ENCODE measurements at places on chromosomes 7 and 10.

DNA sequence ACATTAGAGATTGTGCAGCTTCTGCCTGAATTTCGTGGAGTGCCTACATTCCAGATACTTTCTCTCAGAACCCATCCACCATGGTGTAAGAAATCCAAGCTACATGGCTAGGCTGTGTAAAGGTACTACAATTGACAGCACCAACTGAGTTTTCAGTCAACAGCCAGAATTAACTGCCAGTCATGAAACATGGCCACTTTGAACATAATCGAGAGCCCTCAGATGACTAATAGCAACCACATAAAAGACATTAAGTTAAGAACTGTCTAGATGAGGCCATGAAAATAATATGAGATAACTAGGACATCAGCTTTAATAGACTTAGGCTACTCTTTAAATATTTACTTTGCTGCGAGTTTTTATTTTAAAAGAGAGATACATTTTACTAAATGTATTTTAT, 1106.8 kb upstream of the LRRTM3 start:
- DNase-seq = no peak

DNA sequence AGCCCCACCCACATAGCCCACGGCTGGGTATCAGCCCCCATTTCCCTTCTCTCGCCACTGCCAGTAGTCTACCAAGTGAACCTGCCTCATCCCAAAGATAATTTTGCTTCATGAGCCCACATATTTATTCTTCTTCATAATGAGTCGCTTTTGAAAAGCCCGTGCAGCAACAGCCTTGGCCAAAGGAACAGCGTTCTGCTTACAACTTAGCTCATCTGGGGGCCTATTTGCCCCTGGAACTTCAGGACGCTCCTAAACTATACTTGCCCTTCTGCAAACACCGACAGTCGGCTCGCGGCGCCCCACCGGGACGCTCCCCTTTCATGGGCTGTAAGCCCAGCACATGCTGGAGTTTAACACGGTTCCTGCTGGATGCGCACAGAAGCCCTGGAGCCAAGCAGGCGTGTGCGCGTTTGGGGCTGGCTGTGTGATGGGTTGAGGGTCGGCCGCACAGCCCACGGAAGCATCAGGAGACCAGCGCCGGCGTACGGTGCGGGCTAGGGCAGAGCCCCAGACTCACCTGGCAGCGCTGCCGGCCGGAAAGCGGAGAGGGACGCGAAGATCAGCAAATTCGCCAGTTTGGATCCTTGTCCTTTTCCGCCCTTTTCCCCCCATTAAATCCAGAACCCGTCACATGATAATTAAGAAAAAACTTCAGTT, 370 bp downstream of the TMEM60 start:
- DNase-seq = no peak

GRCh38 chr7:141339603-141340002, 211.6 kb upstream of the AGK start:
- no peak for DNase-seq

DNA sequence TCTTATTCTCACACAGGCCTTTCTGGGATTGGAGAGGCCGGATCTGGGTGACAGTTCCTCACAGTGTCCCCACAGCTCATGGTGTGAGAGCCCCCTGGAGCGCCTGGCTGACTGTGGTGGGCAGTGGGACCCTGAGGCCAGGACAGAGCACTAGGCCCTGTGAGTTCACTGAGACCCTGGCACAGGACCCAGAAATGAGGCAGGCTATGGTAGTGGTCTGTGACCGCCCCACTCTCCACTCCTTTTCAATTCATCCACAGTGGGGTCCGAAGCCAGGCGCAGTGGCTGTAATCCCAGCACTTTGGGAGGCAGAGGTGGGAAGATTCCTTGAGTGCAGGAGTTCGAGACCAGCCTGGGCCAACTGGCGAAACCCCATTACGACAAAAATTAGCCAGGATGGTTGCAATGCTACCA, 95.9 kb upstream of the TNRC18 start:
- DNase-seq = no peak

GRCh38 chr7:1330801-1331425, 98.2 kb downstream of the UNCX start:
- DNase-seq = no peak

GRCh38 chr10:74880041-74880440, 53.6 kb downstream of the KAT6B start:
- DNase-seq = no peak

DNA sequence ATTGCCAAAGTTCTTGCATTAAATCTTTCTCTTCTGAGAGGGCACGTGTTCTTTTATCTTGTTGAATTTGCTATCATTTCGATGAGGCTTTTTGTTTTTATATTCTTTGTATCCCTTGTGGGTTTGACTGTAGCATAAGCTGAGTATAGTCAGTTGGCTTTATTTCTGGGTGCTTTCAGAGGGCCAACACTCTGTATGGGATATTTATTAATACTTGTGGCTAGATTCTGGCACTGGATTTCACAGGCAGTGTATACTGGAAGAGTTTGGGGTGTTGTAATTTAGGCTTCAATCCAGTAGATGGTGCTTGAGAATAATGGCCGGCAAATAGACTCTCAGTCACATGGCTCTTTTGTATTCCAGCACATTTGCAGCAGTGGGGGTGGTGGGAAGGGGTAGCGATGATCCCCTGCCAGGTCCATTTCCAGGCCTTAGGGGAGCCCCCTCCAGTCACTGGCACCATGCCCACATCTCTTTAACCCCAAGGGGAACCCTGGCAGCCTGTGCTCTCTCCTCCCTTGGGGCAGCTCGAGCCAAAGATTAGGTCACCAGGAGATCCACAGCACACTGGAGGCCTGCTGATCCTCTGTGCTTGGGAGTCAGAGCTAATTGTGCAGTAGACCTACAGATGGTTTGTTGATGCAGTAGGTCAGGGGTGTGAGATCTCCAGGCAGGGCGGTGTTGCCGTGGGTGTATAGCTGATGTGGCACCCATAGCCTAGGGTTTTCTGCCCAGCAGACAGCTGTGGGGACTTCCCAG, 81.8 kb downstream of the PTPN20 start:
- DNase-seq = no peak

- DNase-seq = no peak
Measured at GRCh38 chr10:127527320-127527719, 21.8 kb upstream of the NPS start.

- no peak for DNase-seq
Measured at GRCh38 chr7:49703337-49703736, 70.1 kb upstream of the VWC2 start.

- DNase-seq = no peak
Measured at GRCh38 chr10:100174699-100175677, 10.8 kb downstream of the ERLIN1 start.

GRCh38 chr7:6178298-6179029, 94.0 kb downstream of the CYTH3 start:
- no peak for DNase-seq

DNA sequence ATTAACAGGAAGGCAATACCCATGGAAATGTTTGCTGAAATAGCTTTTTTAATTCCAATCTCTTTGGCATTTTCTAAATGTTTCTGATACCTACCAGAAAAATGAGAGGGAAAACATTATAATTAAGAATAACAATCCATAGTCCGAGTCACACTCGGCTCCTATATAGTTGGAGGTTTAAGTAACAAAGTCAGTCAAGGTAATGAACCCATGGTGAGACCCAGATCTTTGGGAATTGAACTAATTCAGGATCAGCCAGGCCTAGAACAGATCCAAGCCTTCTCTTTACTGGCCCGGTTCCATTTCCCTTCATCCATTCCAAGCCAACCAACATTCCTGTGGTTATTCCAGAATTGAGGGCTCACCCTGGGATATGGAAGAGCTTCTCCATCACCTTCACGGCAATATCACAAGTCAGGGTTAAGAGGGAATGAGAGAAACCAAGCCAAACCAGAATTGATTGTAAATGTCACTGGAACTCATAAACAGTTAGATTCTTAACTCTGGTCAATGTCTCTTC, 28.3 kb downstream of the ABCB4 start:
- DNase-seq = no peak

GRCh38 chr10:86657396-86658011, 3.2 kb downstream of the OPN4 start:
- no peak for DNase-seq

- no peak for DNase-seq
Measured at GRCh38 chr7:90660819-90661218, 64.7 kb downstream of the CDK14 start.

DNA sequence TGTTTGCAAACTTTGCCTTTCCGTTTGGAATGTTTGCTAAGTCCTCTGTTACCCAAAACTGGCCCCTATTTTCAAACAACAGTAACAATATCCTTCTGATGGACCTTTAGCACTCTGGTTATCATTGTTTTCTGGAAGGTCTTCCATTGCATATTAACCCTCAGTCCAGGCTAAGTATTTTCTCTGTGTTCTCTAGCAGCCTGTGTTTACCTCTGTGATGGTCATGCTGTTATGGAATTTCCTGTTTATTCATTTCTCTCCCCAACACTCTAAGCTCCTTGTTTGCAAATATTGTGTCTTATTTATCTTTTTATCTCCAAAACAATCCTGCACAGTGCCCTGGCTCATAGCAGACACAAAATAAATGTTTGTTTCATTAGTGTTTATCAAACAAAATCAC, 560.3 kb downstream of the ATRNL1 start:
- DNase-seq = no peak

DNA sequence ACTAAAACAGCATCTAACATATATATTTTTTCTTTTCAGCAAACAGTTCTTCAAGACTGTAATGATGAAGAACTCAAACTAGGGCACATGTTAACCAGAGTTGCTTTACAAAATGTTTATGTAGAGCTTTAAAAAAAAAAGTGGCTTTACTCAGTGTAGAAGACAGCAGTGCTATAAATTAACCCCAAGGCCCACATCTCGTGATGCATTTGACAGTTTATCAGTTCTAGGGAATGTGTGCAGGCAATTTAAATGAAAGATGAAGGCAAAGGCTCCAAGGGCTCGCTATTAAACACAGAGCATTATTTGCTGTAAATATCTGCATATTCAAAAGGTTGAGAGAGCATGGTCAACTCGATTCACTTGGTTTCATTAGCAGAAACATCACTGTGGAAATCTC, 558.1 kb downstream of the MAGI2 start:
- DNase-seq = no peak

DNA sequence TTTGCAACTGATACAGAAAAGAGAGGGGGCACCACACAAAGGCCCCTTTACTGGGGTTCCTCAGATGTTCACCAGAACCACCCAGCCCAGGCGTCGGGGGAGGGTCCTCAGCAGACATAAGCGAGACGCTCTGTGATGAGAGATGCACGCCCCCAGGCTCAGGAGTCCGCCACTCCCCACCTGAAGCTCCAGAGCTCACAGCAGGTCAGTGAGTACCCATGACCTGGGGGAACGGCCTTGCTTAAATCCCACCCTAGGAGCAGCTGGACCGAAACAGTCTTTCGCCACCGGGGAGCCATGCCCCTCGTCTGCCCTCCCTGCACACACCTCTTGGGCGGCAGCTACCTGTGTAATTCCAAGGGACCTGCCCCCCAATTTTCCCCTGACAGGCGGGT, 2.8 kb downstream of the CRYGN start:
- DNase-seq = no peak

DNA sequence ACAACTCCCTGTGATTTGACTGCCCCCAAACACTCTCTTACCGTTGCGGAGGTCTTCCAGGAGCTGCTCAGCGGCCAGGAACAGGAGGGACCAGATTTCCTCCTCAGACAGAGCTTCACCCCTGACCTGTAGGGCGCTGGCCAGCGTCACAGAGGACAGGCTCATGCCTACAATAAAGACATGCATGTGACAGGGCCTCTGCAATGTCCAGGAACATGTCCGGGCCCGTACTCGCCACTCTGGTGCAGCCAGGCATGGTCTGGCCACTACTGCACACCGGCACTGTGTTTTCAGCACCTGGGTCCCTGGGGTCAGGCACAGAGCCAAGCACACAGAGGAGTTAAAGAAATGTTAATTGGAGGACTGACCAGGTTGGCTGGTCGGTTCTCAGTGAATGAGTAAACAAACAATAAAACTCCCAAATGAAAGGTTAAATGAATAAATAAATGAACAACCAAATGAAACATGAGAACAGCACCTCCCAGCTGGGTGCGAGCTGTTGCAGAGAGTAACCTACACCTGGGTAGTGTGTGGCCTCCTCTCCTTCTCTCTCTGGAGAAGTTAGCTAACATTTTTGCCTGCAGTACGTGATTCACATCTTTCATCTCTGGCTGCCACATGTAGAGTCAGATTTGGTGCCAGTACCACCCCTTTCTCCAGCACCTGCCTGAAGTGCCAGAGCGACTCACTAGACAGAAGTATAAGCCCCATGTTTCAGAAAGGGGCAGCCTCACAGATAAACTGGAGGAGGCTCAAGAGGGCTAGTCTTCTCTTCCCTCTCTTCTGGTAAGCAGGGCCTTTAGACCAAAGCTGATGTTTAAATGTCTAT, 22.8 kb downstream of the FRMPD2 start:
- DNase-seq = no peak

GRCh38 chr7:5630670-5631069, 150.8 kb downstream of the RNF216 start:
- no peak for DNase-seq

GRCh38 chr7:1028775-1029636, 15.3 kb upstream of the GPR146 start:
- DNase-seq = no peak

- no peak for DNase-seq
Measured at GRCh38 chr10:69506834-69507713, 55.8 kb downstream of the TSPAN15 start.

- no peak for DNase-seq
Measured at GRCh38 chr7:44184206-44184872, 4.9 kb downstream of the GCK start.

GRCh38 chr10:79948976-79949722, at the start of gene SFTPD:
TSS of gene SFTPD (minus strand) at chr10:79949105. CDS start at chr10:79946659, 2,446 bp downstream.
- no peak for DNase-seq

DNA sequence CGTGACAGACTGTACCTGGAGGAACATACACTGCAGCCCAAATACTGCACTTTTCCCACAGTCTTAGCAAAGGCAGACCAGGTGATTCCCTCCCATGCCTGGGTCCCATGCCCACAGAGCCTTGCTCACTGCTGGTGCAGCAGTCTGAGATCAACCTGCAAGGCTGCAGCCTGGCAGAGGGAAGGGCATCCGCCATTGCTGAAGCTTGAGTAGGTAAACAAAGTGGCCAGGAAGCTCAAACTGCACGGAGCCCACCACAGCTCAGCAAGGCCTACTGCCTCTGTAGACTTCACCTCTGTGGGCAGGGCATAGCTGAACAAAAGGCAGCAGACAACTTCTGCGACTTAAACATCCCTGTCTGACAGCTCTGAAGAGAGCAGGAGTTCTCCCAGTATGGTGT, 597.8 kb upstream of the MBL2 start:
- DNase-seq = no peak

GRCh38 chr7:154610903-154611302, 392.0 kb downstream of the PAXIP1 start:
- no peak for DNase-seq

- no peak for DNase-seq
Measured at GRCh38 chr7:50293509-50294179, 10.9 kb upstream of the IKZF1 start.

GRCh38 chr7:36994456-36995112, 270.3 kb upstream of the AOAH start:
- no peak for DNase-seq

GRCh38 chr10:122468926-122469781, 7.8 kb downstream of the HTRA1 start:
- DNase-seq = no peak
